Naive thymus-derived CD4-positive, alpha-beta T cell (primary cell): ENCODE measurements at places on chromosomes 12 and 14. TPM values are rescaled to one million over a fixed set of nuclear protein-coding genes. Genes with fewer than 3 reads are reported as not detected.

MRPL42 gene
- 45.6 TPM for total RNA-seq

PIP4K2C gene
- total RNA-seq, result 20.1 TPM

ACSM4 gene
- total RNA-seq, result not detected in 2 replicates

KCNA1 gene
- total RNA-seq, result not detected

OVCH1 gene
- not detected in 2 replicates for total RNA-seq
